ENCODE measurements at places on chromosomes 2 and 18. TPM values are rescaled to one million over a fixed set of nuclear protein-coding genes. Genes with fewer than 3 reads are reported as not detected.

DNA sequence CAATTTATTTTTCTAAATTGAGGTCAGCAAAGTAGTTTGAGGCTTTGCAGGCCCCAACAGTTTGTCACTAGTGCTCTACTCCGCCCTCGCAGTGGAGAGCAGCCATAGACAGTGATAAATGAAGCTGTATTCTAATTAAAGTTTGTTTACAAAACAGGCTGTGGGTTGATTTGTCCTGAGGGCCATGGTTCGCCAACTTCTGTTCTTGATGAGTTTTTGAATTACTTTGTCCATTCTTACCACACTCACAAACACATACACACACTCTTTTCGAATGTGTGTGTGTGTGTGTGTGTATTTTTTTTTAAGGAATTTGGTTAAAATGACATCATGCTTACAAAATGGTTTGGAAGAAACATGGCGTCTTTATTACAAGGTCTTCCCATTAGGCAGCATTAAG lies 68.6 kb downstream of the MTCL1 start:
- peak overlapping the region; percentile 78 for H3K27ac ChIP-seq
- H3K27me3 ChIP-seq, result no peaks in the 10 kb centered on the region
- DNase-seq, result no peak
- H3K36me3 ChIP-seq, result no peaks in the 10 kb centered on the region
- H3K4me1 ChIP-seq, result peaks cover 13% of the 10 kb centered on the region

GRCh38 chr2:21161832-21162614 lies 38.3 kb downstream of the TDRD15 start:
- H3K27ac ChIP-seq, result no peak overlapping the region
- no peaks in the 10 kb centered on the region for H3K36me3 ChIP-seq
- H3K4me3 ChIP-seq, result no peak overlapping the region
- H3K27me3 ChIP-seq, result no peaks in the 10 kb centered on the region

IL1B gene
- total RNA-seq, result 0.68 TPM

- no peak overlapping the region for H3K4me3 ChIP-seq
- no peaks in the 10 kb centered on the region for H3K27me3 ChIP-seq
- DNase-seq, result no peak
- H3K27ac ChIP-seq, result no peak overlapping the region
- no peaks in the 10 kb centered on the region for H3K36me3 ChIP-seq
Measured at GRCh38 chr2:67208887-67209500, 188.1 kb upstream of the ETAA1 start.

DNA sequence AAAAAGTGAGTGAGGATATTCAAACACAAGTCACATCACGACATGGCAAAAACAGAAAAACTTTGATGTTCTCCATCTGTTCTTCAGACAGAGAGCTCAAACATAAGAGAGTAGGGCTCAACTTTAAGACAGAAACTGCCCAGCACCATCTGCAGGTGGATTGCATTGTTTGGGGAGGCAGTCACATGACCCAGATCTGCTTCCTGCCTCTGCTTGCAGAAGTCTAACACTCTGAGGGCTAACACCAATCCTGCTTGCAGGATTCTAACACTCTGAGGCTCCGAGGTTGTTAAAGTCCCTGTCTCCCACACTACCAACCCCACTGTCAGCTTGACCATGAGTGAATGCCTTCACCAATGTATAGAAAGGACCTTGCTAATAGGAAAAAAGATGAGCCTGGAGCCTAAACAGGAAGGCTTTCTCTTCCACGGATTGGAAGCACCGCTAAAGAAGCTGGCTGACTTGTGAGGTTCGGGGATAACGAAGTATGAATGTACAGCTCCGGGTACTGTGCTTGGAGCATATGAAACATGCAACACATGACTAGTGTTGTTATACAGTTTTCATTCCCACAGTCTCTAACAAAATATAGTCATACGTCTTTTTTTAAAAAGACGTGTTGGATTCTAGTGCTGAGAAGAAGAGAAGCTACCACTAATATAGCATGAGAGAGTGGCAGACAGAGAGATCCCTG lies 176.6 kb upstream of the CREB1 start:
- H3K36me3 ChIP-seq, result no peaks in the 10 kb centered on the region
- H3K27me3 ChIP-seq, result no peaks in the 10 kb centered on the region
- no peak overlapping the region for H3K4me3 ChIP-seq
- H3K27ac ChIP-seq, result no peak overlapping the region

DNA sequence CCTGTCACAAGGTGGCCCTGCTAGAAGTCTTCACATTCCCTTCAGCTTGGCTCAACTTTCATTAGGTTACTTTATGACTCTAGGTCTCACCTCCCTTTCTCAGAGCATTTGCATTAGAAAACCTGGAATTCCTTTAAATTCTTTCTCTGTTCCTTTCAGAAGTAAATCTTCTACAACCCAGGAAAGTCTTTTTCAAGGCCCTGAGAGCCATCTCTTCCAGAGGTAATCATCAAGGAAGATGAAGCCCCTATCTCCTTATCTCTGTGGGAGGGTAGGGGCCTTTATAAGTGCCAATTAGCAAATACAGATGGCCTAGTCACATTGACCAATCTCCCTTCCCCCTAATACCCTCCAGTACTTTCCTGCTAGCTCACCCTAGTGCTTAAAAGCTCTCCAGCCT lies 848.0 kb upstream of the FAM98A start:
- H3K27ac ChIP-seq, result no peak overlapping the region
- no peaks in the 10 kb centered on the region for H3K4me1 ChIP-seq
- no peak for DNase-seq
- no peaks in the 10 kb centered on the region for H3K27me3 ChIP-seq
- no peak overlapping the region for H3K4me3 ChIP-seq

FAP gene
- total RNA-seq, result 5.7 TPM

DNA sequence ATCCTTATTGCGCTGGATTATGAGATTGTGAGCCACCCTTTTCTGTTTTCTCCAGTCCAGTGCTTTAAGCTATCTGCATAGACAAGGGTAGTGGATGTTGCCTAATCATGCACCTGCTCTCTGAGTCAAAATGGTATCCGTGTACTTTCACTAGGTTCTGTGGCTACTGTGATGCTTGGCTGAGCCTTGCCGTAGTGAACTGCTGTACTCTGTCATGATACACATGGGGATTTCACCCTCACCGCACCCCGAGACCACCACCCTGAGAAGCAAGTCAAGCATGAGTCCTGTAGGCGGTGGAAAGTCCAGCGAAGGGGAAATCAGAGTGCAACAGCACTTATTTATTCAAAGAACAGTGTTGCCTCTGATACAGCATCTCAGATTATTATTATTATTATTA lies 55.0 kb downstream of the ARHGAP25 start:
- H3K36me3 ChIP-seq, result no peaks in the 10 kb centered on the region
- no peaks in the 10 kb centered on the region for H3K27me3 ChIP-seq
- H3K4me1 ChIP-seq, result peaks cover 6% of the 10 kb centered on the region
- no peak overlapping the region for H3K27ac ChIP-seq

- no peaks in the 10 kb centered on the region for H3K36me3 ChIP-seq
- H3K27me3 ChIP-seq, result no peaks in the 10 kb centered on the region
- no peaks in the 10 kb centered on the region for H3K4me1 ChIP-seq
- no peak overlapping the region for H3K27ac ChIP-seq
Measured at GRCh38 chr2:241966647-241967466, 97.3 kb downstream of the RTP5 start.

DNA sequence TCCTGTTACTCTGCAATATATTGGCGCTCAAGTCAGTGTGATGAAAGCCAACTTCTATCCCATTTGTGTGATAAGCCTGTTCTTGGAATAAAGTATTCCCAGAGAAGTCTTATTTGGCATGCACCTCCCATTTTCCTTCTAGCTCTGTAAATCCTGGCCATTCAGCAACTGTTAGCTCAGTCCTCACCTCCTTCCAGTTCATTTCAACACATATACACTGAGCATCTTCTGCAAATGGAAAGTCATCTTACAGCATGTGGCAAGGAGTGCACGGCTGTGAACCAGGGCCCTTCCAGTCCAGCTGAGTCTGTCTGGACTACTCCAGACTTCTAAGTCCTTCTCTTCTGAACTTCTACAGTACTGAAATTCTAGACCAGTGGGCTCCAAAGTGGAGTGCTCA lies 53.1 kb downstream of the SPATS2L start:
- no peak overlapping the region for H3K27ac ChIP-seq
- H3K36me3 ChIP-seq, result no peaks in the 10 kb centered on the region
- no peak overlapping the region for H3K4me3 ChIP-seq
- DNase-seq, result no peak

DNA sequence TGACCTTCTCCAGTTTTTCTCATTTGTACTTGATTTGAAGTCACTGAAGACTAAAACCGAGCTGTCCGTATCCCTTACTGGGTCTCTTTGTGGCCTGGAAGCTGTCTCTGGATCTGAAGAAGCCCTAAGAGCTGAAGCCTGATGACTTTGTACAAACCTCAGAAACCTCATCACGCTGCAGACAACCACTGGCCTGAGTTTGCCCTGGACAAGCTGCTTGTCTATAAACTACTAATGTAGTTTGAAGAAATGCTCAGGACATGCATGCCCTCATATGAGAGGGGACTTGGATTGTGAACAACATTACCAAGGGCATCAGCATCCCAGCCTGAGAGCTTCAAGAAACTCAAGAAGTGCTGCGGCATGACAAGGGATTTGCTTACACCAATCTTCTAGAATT lies 79.3 kb upstream of the CBLN2 start:
- H3K36me3 ChIP-seq, result no peaks in the 10 kb centered on the region
- H3K27me3 ChIP-seq, result no peaks in the 10 kb centered on the region
- H3K27ac ChIP-seq, result no peak overlapping the region
- H3K4me3 ChIP-seq, result no peak overlapping the region
- H3K4me1 ChIP-seq, result no peaks in the 10 kb centered on the region

HNMT gene
- 10.2 TPM for total RNA-seq

MREG gene
- 0.42 TPM for total RNA-seq

- no peak overlapping the region for H3K4me3 ChIP-seq
- H3K4me1 ChIP-seq, result no peaks in the 10 kb centered on the region
Measured at GRCh38 chr2:37181726-37182684, 6.5 kb downstream of the SULT6B1 start.

ANKMY1 gene
- 6.1 TPM for total RNA-seq

BOK gene
- total RNA-seq, result 12.6 TPM

DNA sequence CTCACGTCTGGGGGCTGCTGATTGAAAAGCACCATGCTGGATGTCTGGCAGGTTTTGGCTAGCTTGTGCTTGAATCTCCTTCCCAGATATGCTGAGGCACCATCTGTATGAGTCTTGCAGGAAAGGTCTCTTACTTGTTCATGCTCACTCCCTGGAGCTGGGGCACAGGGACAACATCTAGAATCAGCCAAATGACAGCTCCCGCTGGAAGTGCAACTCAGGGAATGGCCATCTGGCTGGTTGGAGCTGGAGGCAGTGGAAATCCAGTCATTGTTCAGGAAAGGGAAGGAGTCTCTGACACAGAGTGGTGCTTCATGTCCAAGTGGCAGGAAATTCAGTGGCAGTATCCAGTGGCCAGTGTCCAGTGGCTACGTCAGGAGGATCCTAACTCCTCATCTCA lies 9.7 kb downstream of the CCDC68 start:
- H3K27ac ChIP-seq, result no peak overlapping the region
- no peaks in the 10 kb centered on the region for H3K27me3 ChIP-seq
- no peaks in the 10 kb centered on the region for H3K4me1 ChIP-seq
- no peak for DNase-seq

- DNase-seq, result no peak
- H3K36me3 ChIP-seq, result no peaks in the 10 kb centered on the region
- H3K4me1 ChIP-seq, result no peaks in the 10 kb centered on the region
- H3K4me3 ChIP-seq, result no peak overlapping the region
Measured at GRCh38 chr18:75574187-75574586, 146.7 kb upstream of the SMIM21 start.

- DNase-seq, result no peak
- no peak overlapping the region for H3K27ac ChIP-seq
- no peaks in the 10 kb centered on the region for H3K36me3 ChIP-seq
- no peak overlapping the region for H3K4me3 ChIP-seq
Measured at GRCh38 chr2:134189009-134189720, 64.7 kb upstream of the MGAT5 start.

GRCh38 chr2:64211276-64211921 lies 67.2 kb upstream of the PELI1 start:
- no peaks in the 10 kb centered on the region for H3K36me3 ChIP-seq
- H3K27ac ChIP-seq, result no peak overlapping the region
- H3K4me3 ChIP-seq, result no peak overlapping the region
- H3K27me3 ChIP-seq, result no peaks in the 10 kb centered on the region
- DNase-seq, result no peak
- H3K4me1 ChIP-seq, result peaks cover 24% of the 10 kb centered on the region

- DNase-seq, result no peak
- no peaks in the 10 kb centered on the region for H3K27me3 ChIP-seq
- no peak overlapping the region for H3K4me3 ChIP-seq
- no peak overlapping the region for H3K27ac ChIP-seq
- no peaks in the 10 kb centered on the region for H3K36me3 ChIP-seq
- no peaks in the 10 kb centered on the region for H3K4me1 ChIP-seq
Measured at GRCh38 chr18:77299706-77300105, 50.1 kb downstream of the GALR1 start.

GRCh38 chr2:29417630-29418029 lies 302.4 kb downstream of the CLIP4 start:
- H3K4me3 ChIP-seq, result no peak overlapping the region
- no peak for DNase-seq
- no peaks in the 10 kb centered on the region for H3K27me3 ChIP-seq
- H3K36me3 ChIP-seq, result no peaks in the 10 kb centered on the region

DNA sequence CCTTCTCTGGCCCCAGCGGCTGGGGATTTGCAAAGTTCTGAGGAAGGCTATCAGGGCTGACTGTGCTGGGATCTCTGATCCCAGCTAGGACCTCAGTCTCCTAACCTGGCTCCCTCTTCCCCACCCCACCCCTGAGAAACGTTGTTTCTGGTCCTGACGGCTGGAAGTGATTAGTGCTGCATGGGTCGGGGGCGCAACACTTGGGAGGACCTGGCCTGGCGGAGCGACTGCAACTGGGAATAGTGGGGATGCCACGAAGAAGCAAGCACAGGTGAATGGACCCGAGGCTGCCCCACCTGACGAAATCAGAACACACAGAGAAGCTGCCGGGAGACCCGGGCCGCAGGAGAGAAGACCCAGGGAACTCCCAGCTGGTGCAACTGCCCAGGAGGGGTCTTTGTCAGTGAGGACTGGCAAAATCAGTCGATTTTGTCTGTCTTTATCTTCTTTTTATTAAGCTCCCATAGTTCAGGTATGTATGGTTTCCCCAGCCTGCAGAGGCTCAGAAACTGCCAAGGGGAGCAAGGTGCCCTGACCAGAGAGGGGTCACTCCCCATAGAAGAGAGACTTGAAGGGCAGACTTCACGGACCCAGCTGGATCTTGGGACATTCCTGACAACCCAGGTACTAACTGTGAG lies 656 bp upstream of the LBX2 start:
- no peak overlapping the region for H3K27ac ChIP-seq
- peaks cover 65% of the 10 kb centered on the region for H3K27me3 ChIP-seq
- no peak overlapping the region for H3K4me3 ChIP-seq

GRCh38 chr2:25165992-25166875 lies 2.1 kb downstream of the POMC start:
- H3K27me3 ChIP-seq, result peaks cover 51% of the 10 kb centered on the region
- no peaks in the 10 kb centered on the region for H3K36me3 ChIP-seq
- H3K4me1 ChIP-seq, result peaks cover 14% of the 10 kb centered on the region
- no peak overlapping the region for H3K27ac ChIP-seq

GPR155 gene
- total RNA-seq, result 13.7 TPM

Data from heart left ventricle (tissue), 16 donors.